ENCODE measurements at places on chromosomes 12 and 14. TPM values are rescaled to one million over a fixed set of nuclear protein-coding genes. Genes with fewer than 3 reads are reported as not detected.

Gene PTPN6
- total RNA-seq: 29.7 TPM

Gene CISTR
- total RNA-seq: not detected

Gene TAMALIN
- 10.7 TPM for total RNA-seq

Gene HPD
- not detected for total RNA-seq

Gene TAS2R20
- total RNA-seq: 1.2 TPM

DNA sequence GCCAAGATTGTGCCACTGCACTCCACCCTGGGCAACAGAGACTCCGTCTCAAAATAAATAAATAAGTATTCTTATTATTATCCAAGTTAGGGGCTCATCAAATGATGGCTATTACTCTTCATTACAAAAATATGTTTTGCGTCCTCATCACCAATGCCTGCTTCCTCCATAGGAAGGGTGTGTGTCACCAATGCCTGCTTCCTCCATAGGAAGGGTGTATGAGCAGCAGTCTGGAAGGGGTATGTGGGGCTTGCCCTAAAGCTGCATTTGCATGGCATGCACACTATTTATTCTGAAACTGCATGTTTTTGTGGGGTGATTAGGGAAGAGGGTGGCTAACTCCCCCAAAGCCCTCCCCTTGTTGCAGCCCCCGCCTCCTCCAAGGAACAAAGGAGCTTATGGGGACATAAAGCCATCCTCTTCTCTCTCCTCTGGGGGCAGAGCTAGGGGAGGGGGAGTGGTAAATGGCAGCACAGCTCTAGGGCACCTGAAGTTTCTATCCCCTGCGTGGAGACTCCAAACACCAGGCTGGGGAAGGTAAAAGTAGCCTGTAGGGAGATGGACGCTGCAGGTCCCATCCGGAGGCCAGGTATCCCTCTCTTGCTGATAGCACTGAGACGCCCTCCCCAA, 1.3 kb downstream of the CAMKK2 start:
- DNase-seq: no peak

- DNase-seq: no peak
Measured at GRCh38 chr12:122147514-122148290, 26.3 kb downstream of the IL31 start.

GRCh38 chr12:104626069-104626837, 169.5 kb downstream of the CHST11 start:
- no peak for DNase-seq

- DNase-seq: no peak
Measured at GRCh38 chr14:61421212-61421923, 100.0 kb downstream of the PRKCH start.

- no peak for DNase-seq
Measured at GRCh38 chr12:111192647-111193046, 176.2 kb downstream of the PHETA1 start.

GRCh38 chr14:68702135-68702534, 90.7 kb downstream of the ZFP36L1 start:
- no peak for DNase-seq

- no peak for DNase-seq
Measured at GRCh38 chr12:31528095-31528494, 62.8 kb downstream of the DENND5B start.

DNA sequence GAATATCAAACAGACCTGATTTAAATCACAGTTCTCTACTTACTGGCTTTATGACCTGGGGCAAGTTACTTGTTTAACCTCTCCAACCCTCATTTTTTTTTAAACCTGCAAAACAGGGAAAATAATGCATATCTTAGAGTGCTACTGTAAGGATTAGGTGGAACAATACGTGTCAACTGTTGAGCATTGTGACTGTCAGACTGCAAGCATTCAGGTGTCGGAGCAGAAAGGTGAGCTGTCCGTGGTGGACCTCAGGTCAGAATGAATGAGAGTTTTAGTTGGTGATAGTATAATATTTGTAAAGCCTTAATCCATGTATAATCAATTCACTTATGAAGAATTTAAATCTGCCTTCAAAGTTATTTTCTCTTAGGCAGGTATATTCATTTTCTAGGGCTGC, 404.2 kb downstream of the ETNK1 start:
- DNase-seq: no peak

GRCh38 chr14:68248481-68249255, 429.1 kb downstream of the RAD51B start:
- DNase-seq: no peak

DNA sequence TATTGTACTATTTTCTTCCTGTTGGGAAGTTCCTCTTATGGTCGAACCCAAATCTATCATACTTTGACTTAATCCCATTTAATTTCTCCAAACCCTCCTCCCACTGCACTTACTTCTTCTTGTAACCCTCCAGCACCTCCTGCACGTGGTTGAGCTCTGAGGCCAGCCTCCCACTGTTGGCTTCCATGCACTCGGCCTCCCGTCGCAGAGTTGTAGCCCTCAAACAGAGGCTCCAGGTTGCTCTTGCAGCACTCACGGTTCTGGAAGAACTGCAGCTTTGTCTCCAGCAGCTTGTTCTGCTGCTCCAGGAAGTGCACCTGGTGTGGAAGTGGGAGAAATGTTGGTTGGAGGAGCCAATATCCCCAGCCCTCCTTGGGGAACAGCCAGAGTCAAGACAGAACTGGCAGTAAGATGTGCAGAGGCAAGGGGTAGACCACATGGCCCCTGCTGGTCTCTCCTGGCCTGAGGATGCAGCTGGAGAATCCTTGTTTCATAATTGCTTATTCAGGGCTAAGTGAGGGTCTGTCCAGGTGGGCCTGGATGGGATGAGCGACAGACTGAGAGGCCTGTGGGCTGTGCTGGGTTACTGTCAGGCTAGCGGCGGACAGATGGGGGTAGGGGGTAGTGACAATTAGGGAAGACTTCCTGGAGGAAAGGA, 18.4 kb upstream of the KRT86 start:
- no peak for DNase-seq

- no peak for DNase-seq
Measured at GRCh38 chr12:57069523-57069922, 9.1 kb downstream of the NEMP1 start.

GRCh38 chr12:113196990-113197389, 11.5 kb downstream of the RITA1 start:
- no peak for DNase-seq

DNA sequence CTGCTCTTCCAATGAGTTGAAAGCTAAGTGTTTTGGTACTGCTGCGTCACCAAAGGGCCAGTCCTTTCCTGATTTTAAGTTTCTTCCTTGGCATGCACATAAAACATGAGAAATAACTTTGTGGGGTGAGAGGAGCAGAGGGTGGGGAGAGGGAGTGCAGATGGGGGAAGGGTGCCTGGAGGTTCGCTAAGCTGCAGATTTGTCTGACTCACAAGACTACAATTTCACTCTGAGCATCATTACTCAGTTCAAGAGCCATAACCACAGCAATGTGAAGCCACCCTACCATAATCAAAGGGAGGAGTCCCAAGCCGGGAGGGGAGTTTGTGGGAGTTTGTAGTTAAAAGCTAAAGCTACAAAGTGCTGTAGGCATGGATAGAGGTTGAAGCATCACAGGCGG, 136.1 kb downstream of the ANO2 start:
- no peak for DNase-seq

- DNase-seq: no peak
Measured at GRCh38 chr12:121025442-121026226, 9.3 kb upstream of the C12orf43 start.

- no peak for DNase-seq
Measured at GRCh38 chr14:94964931-94965330, 192.4 kb downstream of the DICER1 start.

DNA sequence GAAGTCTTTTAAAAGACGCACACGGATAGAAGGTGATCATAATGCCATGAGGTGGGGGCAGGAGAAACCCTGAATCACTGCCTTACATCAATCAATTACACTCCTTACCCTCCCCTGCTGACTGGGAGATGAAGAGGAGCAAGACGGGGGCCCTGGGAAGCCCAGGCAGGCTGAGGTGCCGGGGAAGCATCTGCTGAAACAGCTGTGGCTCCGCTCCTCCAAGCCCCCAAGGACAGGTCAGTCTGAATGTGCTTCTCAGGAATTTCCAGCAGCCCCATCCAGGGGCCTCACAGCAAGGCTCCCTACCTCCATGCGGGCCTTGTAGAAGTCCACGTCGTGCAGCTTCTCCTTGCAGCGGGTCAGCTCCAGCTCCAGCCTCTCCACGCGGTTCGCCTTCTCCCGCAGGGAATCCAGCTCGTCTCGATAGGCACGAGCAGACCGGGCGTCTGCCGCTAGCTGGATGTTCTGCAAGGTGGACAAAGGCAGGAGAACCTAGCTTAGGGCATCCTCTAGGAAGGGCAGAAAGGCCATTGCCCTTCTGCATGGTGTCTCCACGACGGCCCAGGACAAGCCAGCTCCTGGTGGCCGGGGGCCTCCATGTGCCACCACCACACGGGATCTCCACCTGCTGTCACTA, 79.8 kb downstream of the CCDC88C start:
- DNase-seq: no peak

DNA sequence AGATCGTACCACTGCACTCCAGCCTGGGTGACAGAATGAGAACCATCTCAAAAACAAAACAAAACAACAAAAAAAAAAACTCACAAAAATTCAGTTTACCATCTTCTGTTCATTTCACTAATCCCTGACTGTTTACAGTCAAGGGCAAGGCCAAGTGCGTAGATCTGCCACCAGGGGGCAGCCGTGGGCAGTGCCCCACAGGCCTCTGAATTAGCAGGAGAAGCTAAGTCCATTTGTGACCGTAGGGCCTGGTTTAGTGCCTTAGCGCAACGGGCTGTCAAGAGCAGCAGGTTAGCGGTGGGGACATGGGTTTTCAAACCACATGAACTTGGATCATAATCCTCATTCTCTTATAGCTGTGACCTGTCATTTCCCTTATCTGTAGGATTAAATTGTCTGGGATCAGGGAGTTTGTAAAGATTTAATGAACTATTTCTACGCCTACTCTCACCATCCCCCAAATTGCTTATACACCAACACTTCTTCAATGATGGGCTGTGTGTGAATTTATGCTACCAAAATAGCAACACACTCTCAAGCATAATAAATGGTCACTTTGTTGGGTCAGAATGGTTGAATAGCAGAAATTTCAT, 49.0 kb downstream of the KCTD10 start:
- no peak for DNase-seq
